Activated CD4-positive, alpha-beta T cell treated with anti-CD3 and anti-CD28 coated beads, Interleukin-2, amount 10 ng/mL, durations not matched to agents 24 days and 14 days (primary cell): ENCODE measurements at places on chromosomes 12 and 14.

DNA sequence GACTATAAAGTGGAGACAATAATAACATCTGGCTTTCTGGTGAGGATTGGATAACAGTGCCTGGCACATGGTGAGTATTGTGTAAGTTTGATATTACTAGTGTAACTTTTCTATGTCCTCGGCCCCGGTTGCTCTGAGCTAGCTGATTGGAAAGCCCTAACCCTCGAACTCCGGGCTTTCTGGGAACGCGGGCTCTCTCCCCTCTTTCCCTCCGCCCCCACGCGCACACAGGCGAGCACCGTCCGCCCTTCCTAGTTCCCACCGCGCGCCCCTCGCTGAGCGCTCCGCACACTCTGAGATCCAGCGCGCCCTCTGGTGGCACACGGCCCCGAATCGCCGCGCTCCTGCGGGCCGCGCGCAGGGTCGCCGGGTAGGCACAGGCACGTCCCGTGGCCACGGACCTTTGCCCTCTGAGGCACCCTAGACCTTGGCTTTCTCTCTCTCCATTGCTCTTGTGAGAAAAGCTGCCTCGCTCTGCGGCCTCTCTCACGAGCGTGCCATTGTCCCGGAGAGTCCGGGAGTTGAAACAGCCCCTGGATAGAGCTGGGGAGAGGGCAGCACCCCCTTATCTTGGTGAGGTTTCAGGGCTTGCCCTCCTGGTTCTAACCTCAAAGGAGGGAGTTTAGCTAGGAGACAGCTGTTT is 23.2 kb upstream of the ESRRB start:
- DNase-seq = peak; percentile 88

- no peak for DNase-seq
These were observed 79.5 kb downstream of the DAAM1 start for GRCh38 chr14:59268011-59268410.

GRCh38 chr12:10873378-10873777 is 10.7 kb downstream of the PRH1 start:
- no peak for DNase-seq

DNA sequence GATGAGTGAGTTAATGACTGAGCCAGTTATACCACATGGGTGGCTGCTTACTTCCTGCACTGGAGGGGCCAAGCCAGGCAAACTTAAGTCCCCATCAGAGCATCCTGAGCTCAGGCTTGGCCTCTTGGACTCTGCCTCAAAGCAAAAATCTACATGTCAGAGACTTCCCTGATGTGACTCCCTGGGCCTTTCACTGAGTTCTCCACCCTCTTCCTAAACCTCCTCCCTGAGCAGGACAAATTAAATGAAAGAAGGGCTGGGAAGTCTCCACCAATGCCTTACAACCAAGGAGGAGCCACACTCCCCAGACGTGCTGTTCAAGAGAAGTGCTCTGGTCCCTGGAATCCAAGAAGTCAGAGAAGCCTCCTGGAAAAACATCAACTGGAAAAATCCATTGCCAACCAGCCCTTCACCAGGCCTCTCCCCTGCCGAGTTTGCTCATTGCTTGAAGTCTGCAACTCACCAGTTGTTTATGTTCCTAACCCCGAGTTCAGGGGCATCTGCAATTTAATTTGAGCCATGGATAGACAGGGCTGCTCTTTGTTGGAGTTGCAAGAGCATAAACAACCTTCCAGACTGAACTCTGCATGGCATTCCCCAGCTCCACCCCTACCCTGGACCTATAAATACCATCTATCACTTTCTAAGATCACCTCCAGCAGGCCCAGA is 160.5 kb downstream of the ANO2 start:
- no peak for DNase-seq

GRCh38 chr12:88142610-88142991 is 494 bp downstream of the TMTC3 start:
- no peak for DNase-seq

GRCh38 chr14:52014601-52015267 is 25.4 kb downstream of the RTRAF start:
- DNase-seq = no peak

DNA sequence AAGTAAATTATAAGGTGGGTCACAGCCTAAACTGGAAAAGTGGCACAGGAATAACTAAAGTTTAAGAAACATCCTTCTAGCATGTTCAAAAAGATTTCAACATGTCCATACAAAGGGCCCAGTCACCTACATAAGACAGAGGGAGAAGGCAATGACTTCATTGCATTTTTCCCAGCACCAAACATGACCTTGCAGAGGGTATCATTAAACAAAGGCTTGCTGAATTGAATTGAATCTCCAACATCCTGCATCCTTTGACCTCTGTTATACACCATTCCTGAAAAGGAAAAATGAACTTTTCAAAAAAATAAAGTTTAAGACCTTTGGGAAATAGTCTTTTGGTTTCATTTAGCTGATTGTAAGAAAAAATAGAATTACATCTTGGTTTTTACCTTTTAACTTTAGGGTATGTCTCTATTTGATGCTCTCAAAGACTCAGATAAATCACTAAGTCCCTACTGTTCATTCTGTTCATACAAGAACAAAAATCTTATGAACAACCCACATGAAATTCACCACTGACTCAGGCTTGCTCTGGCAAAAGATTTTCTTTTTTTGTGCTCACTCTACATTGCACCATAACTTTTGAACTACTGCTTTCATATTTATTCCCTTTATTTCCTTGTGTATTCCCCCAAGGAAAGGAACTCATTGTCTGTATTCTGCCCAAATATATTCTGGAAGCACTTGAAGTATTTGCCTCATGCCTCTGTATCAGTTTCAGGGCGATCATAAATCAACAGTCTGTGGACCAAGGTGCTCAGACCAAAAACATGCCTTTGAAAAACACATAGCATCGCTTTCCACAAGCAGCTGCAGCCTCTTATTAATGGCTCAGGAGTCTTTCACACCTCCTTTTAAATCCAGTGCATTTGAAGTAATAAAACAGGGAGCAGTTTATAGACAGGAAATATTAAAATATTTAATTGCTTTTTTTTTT is 121.7 kb downstream of the DUSP6 start:
- DNase-seq = no peak

- DNase-seq = no peak
These were observed 42.5 kb downstream of the PRORP start for GRCh38 chr14:35164849-35165248.

DNA sequence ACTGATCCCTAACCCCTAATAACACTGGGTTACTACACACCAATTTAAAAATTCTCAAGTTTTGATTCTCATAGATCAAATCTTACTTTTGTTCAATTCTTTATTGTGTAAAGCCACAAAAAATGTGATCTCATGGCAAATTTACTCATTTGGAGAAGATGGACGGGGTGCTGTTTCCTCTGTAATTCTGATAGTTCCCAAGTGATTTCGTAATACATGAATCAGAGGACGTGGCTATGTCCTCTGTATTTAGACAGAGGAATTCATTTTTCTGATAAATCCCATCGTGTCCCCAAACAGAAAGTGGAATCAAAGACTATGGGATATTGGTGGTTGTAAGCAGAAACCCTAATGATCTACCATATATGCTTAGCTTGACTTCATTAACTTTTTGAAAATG is 76.6 kb upstream of the GNG2 start:
- no peak for DNase-seq

- DNase-seq = no peak
These were observed 407.1 kb downstream of the TRHDE start for GRCh38 chr12:72679147-72679757.

GRCh38 chr12:92553389-92553788 is 149.4 kb upstream of the PLEKHG7 start:
- DNase-seq = peak; percentile 59

- DNase-seq = no peak
These were observed 1197.9 kb downstream of the BCL11B start for GRCh38 chr14:98074111-98074510.

DNA sequence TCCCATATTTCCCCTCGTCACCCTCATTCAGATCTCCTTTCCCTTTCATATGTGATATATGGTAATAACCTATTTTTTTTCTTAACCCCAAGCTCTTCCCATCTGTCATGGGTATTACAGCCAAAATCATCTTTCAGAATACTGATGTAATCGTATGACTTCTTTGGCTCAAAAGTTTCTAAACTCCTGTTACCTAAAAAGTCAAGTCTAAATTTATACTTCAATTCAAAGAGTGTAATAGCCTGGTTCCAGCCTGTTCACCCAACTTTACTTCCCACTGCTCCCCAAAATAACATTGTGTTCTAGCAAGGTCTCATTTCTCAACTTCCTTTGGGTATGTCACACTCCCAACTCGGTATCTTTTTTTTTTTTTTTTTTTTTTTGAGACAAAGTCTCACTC is 48.5 kb downstream of the TBK1 start:
- DNase-seq = no peak

DNA sequence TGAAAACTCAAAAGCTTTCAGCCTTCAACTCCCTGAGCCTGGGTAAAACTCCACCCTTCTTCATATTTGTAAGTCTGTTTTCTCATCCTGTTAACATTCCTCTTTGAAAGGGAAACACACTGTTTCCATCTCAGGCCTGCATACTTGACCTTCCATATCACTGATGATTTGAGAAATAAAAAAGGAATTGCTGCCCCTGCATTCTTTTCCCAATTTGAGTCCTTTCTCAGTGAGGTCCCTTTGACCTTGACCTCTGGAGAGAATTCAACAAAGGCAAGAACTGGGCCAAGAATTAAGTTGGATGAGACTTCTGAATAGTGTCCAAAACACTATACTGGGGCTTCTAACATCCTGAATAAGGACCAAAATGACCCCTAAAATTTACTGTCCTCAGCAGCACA is 108.0 kb downstream of the AEBP2 start:
- DNase-seq = no peak

GRCh38 chr14:72855913-72856312 is 38.0 kb downstream of the DPF3 start:
- no peak for DNase-seq

GRCh38 chr12:110992909-110993308 is 72.5 kb upstream of the MYL2 start:
- no peak for DNase-seq

- DNase-seq = no peak
These were observed 449.1 kb downstream of the RAD51B start for GRCh38 chr14:68268719-68269118.

- no peak for DNase-seq
These were observed 39.3 kb upstream of the SSTR1 start for GRCh38 chr14:38168416-38168815.

GRCh38 chr12:57869298-57869926 is 22.9 kb upstream of the CTDSP2 start:
- DNase-seq = no peak

GRCh38 chr12:49089821-49090773 is 4.5 kb downstream of the DHH start:
- DNase-seq = peak; percentile 84

DNA sequence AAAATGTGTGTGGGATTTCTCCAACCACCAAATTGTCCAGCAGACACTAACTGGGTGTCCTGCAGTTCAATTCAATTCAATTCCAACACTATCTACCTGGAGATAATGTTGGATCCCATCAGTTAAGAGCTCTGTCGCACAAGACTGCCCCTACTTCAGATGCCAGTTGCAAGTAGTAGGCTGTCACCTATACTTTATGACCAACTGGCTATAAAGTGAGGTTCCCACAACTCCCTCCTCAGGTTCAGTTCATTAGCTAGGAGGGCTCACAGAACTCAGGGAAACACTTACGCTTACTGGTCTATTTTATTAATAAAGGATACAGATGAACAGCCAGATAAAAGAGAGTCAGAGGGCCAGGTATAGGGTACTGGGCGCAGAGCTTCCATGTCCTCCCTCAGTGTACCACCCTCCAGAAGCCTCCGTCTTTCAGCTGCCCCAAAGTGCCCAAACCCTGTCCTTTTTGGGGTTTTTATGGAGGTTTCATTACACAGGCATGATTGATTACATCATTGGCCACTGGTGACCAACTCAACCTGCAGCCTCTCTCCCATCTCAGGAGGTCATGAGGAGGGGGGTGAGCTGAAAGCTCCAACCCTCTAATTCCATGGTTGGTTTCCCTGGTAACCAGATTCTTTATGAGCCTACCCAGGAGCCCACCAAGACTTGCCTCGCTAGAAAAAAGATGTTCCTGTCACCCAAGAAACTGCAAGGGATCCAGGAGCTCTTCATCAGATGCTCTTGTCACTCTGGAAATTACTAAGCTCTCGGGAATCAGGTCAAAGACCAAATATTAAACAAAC is 7.5 kb upstream of the SERPINA5 start:
- no peak for DNase-seq

- DNase-seq = no peak
These were observed 204.7 kb downstream of the TTC7B start for GRCh38 chr14:90611501-90611900.

GRCh38 chr12:1291601-1292332 is 300.7 kb downstream of the ERC1 start:
- DNase-seq = no peak

GRCh38 chr12:13702381-13702780 is 279.0 kb downstream of the GRIN2B start:
- DNase-seq = no peak

DNA sequence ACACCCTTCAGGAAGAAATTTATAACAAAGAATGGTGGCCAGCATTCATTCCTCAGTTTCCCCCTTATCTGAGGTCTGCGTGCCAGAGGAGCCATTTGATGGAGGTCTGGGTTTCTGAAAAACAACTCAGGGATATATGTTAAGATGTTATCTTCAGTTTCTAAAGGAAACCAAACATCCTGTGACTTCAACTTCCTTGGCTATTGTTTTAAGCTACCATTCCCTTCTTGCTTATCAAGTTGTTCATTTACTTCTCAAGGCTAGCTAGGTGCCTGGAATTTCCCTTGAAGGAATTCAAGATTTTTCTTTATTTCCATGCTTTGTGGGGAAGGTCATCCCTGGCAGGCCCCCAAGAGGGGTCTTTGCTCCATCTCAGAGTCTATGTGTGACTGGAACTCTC is 27.1 kb upstream of the OXA1L start:
- no peak for DNase-seq

DNA sequence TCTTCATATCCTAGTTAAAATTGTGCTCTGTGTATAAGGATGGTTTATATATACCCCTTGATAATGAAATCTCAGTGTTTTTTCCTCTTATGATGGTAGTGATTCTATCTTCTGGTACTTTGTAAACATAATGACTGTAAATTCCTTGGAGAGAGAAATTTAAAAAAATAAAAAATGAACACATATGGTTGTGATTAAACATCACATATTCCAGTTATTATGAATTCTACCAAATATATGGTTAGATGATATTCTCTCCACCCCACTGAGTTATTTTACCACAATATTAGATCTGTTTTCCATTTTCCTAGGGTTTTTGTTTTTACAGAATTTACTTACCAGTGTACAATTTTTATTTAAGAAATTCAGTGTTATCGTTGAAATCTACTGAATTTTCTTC is 481.9 kb upstream of the NOVA1 start:
- no peak for DNase-seq
